WERI-Rb-1 (cell line): ENCODE measurements at places on chromosomes 5 and 9.

- DNase-seq: no peak
Observed at GRCh38 chr5:173880306-173880985, 7.7 kb upstream of the CPEB4 start.

- DNase-seq: no peak
Observed at GRCh38 chr9:137294091-137294680, 7.9 kb downstream of the NRARP start.

- DNase-seq: no peak
Observed at GRCh38 chr9:124302921-124303320, 45.2 kb downstream of the NEK6 start.

GRCh38 chr9:78900500-78900899 is 603.6 kb downstream of the PSAT1 start:
- no peak for DNase-seq
